ENCODE measurements at places on chromosomes 4 and X. TPM values are rescaled to one million over a fixed set of nuclear protein-coding genes. Genes with fewer than 3 reads are reported as not detected.

DNA sequence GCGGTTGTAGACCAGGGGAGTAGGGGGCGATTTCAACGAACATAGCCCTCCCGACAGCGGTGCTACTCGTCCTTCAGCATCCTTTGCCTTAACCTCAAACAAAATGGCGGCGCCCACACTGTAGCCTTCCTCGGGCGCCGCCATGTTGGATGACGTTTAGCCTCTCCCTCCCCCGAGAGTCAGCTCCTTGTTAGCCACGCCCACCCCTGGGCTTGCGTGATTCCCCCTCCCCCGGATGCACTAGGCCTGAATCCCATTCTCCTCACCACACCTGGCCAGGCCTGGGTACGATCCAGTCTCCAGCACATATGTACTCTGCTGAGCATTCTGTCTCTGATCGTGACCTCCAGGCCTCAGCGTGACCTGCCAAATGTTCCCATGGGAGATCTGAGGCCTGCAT is 49.0 kb upstream of the ZNF157 start:
- H3K36me3 ChIP-seq = no peaks in the 10 kb centered on the region
- DNase-seq = peak; percentile 57
- H3K27ac ChIP-seq = no peak overlapping the region

- no peak overlapping the region for H3K4me3 ChIP-seq
- DNase-seq = no peak
- H3K36me3 ChIP-seq = no peaks in the 10 kb centered on the region
- H3K27me3 ChIP-seq = no peaks in the 10 kb centered on the region
Measured at GRCh38 chr4:54554339-54554990, 103.3 kb upstream of the KIT start.

DNA sequence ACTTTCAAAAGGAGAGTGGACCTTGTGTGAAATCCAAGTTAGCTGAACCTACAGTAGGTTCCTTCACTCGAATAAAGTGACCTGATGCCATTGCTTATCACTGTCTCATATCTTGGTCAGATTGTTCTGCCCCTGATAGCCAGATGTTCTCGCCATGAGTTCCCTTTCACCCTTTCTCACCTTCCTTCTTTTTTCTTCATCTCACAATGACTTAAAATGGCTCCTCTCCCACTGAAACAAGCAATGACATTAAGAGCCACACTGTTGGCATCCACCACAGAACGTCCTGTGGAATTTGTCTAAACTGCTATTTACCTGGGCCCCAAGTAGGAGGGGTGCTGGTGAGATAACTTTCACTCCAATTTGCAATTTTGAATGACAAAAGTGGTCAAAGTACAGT is 227.6 kb upstream of the PPP1R2C start:
- no peaks in the 10 kb centered on the region for H3K36me3 ChIP-seq
- H3K4me1 ChIP-seq = no peaks in the 10 kb centered on the region
- H3K4me3 ChIP-seq = no peak overlapping the region
- no peak overlapping the region for H3K27ac ChIP-seq
- DNase-seq = no peak
- no peaks in the 10 kb centered on the region for H3K27me3 ChIP-seq

GRCh38 chr4:11474146-11474545 is 45.5 kb upstream of the HS3ST1 start:
- no peaks in the 10 kb centered on the region for H3K4me1 ChIP-seq
- no peaks in the 10 kb centered on the region for H3K27me3 ChIP-seq
- no peak for DNase-seq

DNA sequence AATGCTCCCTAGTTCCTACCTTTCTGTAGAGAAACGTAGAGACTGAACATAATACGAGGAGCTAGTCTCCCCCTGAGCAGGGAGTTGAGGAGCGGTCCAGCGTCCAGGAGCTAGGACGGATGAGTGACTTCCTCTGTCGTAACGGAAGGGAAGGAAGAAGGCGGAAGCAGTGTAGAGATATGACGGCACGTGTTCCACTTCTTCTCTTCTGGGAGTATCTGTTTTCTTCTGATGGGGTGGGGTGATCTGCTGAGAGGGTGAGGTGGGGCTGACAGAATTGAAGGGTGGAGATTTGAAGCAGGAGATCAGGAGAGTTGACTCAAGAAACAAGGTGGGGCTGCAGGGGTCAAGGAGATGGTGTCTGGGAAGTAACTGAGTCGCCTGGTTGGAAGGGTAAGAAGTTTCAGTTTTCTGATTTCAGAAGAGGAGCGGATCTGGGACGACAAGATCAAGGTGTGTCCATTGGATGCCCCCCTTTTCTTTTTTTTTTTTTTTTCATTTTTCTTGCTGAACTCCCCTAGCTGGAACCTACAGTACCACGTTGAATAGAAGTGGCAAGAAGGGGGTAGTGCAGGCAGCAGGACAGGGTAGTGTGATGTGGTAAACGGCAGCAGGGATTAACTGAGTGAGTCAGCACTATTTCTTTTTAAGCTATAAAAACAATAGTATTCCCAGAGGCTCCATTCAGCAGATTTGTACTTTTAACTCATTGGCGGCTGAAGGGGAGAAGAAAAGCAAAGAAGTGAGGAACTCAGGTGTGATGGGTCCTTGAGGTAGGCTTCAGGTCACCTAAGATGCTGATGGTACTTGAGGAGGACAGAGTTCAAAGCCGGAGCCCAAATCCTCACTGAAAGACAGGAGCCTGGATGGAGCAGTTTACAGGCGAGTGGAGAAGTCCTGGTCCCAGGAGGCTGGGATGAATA is 50.8 kb upstream of the SETD7 start:
- DNase-seq = no peak
- H3K27ac ChIP-seq = no peak overlapping the region
- H3K4me1 ChIP-seq = no peaks in the 10 kb centered on the region
- no peaks in the 10 kb centered on the region for H3K27me3 ChIP-seq
- no peaks in the 10 kb centered on the region for H3K36me3 ChIP-seq
- H3K4me3 ChIP-seq = peak overlapping the region; percentile 49

Gene LRIT3
- total RNA-seq = 0.08 TPM

Gene ADH5
- 66.1 TPM for total RNA-seq

- H3K36me3 ChIP-seq = no peaks in the 10 kb centered on the region
- no peak for DNase-seq
- no peaks in the 10 kb centered on the region for H3K4me1 ChIP-seq
- no peaks in the 10 kb centered on the region for H3K27me3 ChIP-seq
- no peak overlapping the region for H3K27ac ChIP-seq
- no peak overlapping the region for H3K4me3 ChIP-seq
Measured at GRCh38 chr4:7403001-7403400, 31.7 kb downstream of the PSAPL1 start.

- H3K4me3 ChIP-seq = peak overlapping the region; percentile 72
- peak; percentile 50 for DNase-seq
- H3K4me1 ChIP-seq = peaks cover 5% of the 10 kb centered on the region
- peak overlapping the region; percentile 43 for H3K27ac ChIP-seq
- peaks cover 8% of the 10 kb centered on the region for H3K27me3 ChIP-seq
- no peaks in the 10 kb centered on the region for H3K36me3 ChIP-seq
Measured at GRCh38 chr4:54090804-54091623, 8.9 kb upstream of the GSX2 start.

GRCh38 chr4:175443547-175443946 is 368.5 kb downstream of the GPM6A start:
- H3K36me3 ChIP-seq = no peaks in the 10 kb centered on the region
- no peaks in the 10 kb centered on the region for H3K4me1 ChIP-seq
- no peak overlapping the region for H3K27ac ChIP-seq
- H3K4me3 ChIP-seq = no peak overlapping the region
- no peaks in the 10 kb centered on the region for H3K27me3 ChIP-seq
- DNase-seq = no peak

GRCh38 chr4:53899586-53900270 is 164.7 kb downstream of the CHIC2 start:
- H3K27me3 ChIP-seq = no peaks in the 10 kb centered on the region
- H3K27ac ChIP-seq = no peak overlapping the region
- no peak overlapping the region for H3K4me3 ChIP-seq

DNA sequence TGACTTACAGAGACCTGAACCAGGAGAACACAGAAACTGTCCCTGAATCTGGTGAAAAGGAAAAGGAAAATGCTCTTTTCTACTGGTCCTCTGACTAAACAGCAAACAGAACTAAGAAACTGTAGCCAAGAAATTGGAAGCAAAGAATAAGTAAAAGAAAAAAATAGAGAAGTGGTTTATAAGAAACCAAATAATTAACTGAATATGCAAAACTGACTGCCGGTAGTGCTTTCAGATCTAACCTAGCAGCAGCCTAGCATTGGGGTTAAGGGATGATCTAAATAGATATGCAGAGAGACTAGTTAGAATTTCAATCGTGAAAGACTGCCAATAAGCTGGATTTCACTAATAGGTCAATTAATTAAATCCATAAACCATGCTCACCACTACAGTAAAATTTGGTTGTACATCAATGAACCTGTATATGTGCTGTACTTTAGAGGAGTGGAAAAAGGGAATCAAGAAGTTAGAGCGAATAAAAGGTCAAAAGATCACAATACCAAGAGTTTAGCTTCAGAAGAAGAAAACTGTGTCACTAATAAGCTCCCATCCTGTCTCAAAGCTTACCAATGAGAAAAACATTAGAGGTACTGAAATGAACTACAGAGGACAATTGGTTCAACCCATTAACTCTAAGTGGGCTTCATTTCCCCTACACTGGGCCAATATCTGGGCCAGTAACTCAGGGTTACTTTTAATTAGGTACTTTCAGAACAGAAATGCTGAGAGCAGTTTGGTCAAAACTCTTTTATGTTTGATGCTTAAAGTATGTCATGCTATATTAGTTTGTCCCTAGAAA is 53.6 kb downstream of the KLHL13 start:
- no peaks in the 10 kb centered on the region for H3K27me3 ChIP-seq
- no peak overlapping the region for H3K4me3 ChIP-seq
- no peaks in the 10 kb centered on the region for H3K4me1 ChIP-seq
- H3K36me3 ChIP-seq = no peaks in the 10 kb centered on the region

GRCh38 chr4:110989125-110989524 is 366.2 kb upstream of the PITX2 start:
- no peak overlapping the region for H3K4me3 ChIP-seq
- H3K27ac ChIP-seq = no peak overlapping the region

- DNase-seq = no peak
- no peaks in the 10 kb centered on the region for H3K36me3 ChIP-seq
- no peak overlapping the region for H3K4me3 ChIP-seq
- H3K27ac ChIP-seq = no peak overlapping the region
- no peaks in the 10 kb centered on the region for H3K4me1 ChIP-seq
Measured at GRCh38 chr4:85952972-85953650, 406.7 kb downstream of the MAPK10 start.

- H3K36me3 ChIP-seq = peaks cover 36% of the 10 kb centered on the region
- H3K4me3 ChIP-seq = no peak overlapping the region
- H3K27me3 ChIP-seq = no peaks in the 10 kb centered on the region
- DNase-seq = no peak
Measured at GRCh38 chr4:184385705-184386141, 88.6 kb downstream of the IRF2 start.

Gene WAS
- 1.9 TPM for total RNA-seq

Gene FMR1
- 11.3 TPM for total RNA-seq
